T-helper 1 cell (primary cell): ENCODE measurements at places on chromosomes 4 and X.

DNA sequence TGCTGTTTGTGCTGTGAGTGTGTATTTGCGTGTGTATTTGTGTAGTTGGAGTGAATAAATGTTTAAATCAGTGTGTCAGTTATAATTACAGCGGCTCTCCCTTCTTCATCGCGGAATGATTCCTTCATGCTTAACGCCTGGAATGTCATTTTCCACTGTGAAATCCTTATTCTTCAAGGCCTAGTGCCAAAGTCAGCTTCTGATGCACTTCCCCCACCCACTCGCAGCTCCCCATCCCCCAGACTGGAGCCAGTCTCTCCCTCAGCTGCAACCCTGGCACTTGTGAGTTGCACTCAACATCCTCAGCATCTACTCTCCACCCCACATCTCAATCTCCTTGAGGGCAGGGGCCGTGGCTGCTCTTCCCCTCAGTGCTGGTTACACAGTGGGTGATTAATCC is 583.0 kb downstream of the BCOR start:
- DNase-seq: no peak

- no peak for DNase-seq
Measured at GRCh38 chrX:122134291-122134690, 1049.8 kb upstream of the GRIA3 start.

DNA sequence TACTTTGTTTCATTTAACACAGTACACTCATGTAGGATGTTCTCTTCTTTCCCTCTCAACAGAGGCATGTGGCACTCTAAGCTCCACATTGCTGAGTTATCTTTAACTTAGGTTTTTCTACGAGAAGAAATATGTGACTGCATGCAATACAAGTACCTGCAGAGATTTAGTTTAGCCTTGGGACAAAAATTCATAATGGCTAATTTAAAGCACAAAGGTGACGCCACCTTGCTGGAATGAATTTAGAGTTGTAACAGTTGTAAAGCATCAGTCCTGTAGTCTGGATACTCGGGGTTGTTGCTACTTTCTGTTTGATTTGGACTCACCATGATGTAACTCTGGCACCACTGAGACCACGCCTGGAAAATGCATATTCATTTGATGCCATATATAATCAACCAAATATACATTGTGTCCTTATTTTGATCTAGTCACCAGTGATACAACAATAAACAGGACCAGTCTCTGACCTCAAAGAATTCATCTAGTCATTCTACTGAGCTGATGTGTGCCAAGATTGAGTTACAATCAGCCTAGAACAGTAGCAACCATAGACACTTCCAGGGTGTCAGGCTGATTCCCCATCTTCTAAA is 451.0 kb upstream of the ZFP42 start:
- DNase-seq: no peak

DNA sequence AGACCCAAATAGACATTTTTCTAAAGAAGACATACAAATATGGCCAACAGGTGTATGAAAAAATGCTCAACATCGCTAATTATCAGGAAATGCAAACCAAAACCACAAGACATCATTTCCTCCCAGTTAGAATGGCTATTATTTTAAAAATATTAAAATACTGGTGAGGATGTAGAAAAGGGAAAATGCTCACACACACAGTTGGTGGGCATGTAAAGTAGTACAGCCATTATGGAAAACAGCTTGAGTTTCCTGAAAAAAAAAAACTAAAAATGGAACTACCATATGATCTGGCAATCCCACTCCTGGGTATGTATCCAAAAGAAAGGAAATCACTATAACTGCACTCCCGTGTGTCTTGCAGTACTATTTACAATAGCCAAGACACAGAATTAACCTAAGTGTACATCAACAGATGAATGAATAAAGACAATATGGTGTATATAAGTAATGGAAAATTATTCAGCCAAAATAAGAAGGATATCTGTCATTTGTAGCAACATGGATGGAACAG is 128.9 kb upstream of the DKK2 start:
- DNase-seq: no peak

DNA sequence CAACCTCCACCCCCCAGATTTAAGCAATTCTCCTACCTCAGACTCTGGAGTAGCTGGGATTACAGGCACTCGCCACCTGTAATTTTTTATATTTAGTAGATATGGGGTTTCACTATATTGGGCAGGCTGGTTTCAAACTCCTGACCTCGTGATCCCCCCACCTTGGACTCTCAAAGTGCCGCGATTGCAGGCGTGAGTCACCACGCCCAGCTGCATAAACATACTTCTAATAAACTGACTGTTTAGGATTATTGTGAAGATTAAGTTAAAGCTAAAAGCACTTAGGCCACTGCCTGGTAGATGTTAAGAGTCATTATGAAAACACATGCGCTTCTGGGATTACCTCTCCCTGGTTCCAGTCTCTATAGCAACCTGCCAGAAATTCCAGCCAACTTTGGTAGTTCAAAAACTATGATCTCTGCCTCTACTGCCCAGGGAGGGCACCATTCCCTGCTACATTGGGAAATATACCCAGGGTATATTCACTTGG is 30.2 kb upstream of the GRIA3 start:
- no peak for DNase-seq

DNA sequence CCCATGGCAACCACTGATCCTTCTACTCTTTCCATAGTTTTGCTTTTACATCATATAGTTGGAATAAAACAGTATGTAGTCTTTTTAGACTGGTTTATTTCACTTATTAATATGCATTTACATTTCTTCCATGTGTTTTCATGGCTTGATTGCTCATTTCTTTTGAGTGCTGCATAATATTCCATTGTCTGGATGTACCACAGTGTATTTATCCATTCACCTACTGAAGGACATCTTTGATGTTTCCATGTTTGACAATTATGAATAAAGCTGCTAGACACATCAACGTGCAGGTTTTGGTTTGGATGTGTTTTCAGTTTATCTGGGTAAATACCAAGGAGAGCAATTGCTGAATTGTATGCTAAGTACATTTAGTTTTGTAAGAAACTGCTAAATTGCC is 13.7 kb upstream of the GPRASP1 start:
- DNase-seq: no peak

- DNase-seq: no peak
Measured at GRCh38 chr4:73865431-73866096, 3.6 kb upstream of the CXCL1 start.
